ENCODE measurements at places on chromosomes 16 and 17.

GRCh38 chr17:17030515-17031211 is 11.6 kb upstream of the MPRIP start:
- no peak for DNase-seq
- no peaks in the 10 kb centered on the region for H3K36me3 ChIP-seq
- H3K27me3 ChIP-seq = no peaks in the 10 kb centered on the region
- no peak overlapping the region for H3K4me3 ChIP-seq
- peaks cover 29% of the 10 kb centered on the region for H3K4me1 ChIP-seq

GRCh38 chr16:84699147-84699711 is 571 bp upstream of the USP10 start:
- DNase-seq = no peak
- no peaks in the 10 kb centered on the region for H3K27me3 ChIP-seq
- H3K27ac ChIP-seq = peak overlapping the region; percentile 56
- no peaks in the 10 kb centered on the region for H3K36me3 ChIP-seq
- peaks cover 19% of the 10 kb centered on the region for H3K4me1 ChIP-seq

- no peaks in the 10 kb centered on the region for H3K36me3 ChIP-seq
- no peaks in the 10 kb centered on the region for H3K4me1 ChIP-seq
- H3K27ac ChIP-seq = no peak overlapping the region
- H3K4me3 ChIP-seq = no peak overlapping the region
- peaks cover 18% of the 10 kb centered on the region for H3K27me3 ChIP-seq
Observed at GRCh38 chr17:48769009-48769675, 40.6 kb upstream of the HOXB13 start.

GRCh38 chr16:11949527-11949926 is 7.7 kb upstream of the NPIPB2 start:
- H3K27ac ChIP-seq = no peak overlapping the region
- peaks cover 16% of the 10 kb centered on the region for H3K4me1 ChIP-seq

DNA sequence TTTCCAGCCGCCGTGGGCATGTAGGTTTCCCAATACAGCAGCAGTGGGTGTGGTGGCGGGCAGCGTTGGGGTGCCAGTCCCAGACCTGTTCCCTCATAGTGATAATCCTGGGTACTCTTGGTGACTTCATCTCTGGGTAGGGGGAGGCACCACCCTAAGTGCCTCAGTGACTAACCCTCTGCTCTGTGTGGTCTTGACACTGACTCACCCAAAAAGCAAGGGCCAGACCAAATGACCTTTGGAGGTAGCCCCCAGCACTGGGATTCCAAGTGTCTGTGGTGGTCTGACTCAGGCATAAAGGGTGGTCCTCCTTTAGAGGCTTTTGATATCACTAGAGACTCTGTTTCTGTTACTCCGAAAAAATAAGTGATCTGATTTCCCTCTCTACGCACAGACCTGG is 908 bp downstream of the CALB2 start:
- H3K36me3 ChIP-seq = no peaks in the 10 kb centered on the region
- H3K27ac ChIP-seq = no peak overlapping the region
- H3K4me1 ChIP-seq = peaks cover 10% of the 10 kb centered on the region
- no peak overlapping the region for H3K4me3 ChIP-seq
- no peak for DNase-seq

DNA sequence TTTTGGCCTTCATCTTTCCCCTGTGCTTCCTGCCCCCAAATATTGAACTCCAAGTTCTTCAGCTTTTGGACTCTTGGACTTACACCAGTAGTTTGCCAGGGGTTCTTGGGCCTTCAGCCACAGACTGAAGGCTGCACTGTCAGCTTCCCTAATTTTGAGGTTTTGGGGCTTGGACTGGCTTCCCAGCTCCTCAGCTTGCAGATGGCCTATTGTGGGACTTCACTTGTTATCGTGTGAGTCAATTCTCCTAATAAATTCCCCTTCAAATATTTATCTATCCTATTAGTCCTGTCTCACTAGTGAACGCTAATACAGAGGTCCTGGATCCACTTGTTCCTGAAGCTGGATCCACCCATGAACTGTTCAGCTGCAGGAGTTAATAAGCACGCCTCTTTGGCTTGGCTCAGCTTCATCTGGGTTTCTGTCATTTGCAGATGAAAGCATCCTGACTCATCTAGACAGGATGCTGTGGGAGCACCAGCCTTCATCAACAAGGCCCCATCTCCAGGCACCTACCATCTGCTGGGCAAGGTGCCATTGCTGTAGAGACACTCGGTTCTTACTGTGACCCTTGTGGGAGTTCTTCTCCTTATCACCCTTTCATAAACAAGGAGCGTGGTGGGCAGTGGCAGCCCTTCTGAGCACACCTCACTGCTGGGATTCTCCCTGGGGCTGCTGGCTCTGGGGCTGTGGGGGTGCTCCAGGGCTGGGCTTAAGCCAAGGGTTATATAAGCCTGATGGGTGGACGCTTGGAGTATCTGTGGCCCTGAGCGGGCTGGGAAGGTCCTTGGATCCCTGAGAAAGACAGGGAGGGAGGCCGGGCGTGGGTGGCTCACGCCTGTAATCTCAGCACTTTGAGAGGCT is 23.1 kb downstream of the LAT start:
- no peak overlapping the region for H3K27ac ChIP-seq
- peaks cover 17% of the 10 kb centered on the region for H3K27me3 ChIP-seq

GRCh38 chr17:77617516-77617915 is 341.0 kb upstream of the TNRC6C start:
- no peak for DNase-seq
- no peak overlapping the region for H3K27ac ChIP-seq
- H3K4me1 ChIP-seq = peaks cover 3% of the 10 kb centered on the region
- peaks cover 22% of the 10 kb centered on the region for H3K27me3 ChIP-seq

DNA sequence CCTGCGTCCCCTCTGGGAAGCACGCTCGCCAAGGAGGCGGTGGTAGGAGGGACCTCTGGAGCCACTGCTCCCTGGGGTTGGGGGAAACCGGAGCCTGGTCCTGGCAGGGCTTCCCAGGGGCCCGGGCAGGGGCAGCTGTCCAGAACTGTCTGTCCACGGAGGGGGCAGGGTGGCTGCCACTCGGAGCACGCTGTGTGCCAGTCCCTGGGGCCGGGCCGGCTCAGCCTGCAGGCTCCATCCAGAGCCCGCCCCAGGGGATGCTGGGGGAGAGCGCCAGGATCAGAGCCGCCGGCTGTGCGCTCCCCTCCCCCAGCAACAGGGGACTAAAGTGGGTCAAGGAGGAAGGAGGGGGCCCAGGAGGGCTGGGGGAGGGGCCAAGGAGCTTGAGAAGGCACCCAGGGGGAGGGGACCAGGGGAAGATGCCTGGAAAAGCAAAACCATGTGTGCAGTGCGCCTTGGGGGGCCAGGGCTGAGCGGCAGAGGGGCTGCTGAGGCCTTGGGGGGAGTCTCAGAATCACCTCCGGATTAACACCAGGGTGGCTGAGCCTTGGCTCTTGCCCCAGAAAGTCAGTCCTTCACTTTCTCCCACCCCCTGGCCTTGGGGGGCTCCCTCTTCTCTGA is 21.3 kb downstream of the ZNF423 start:
- no peak for DNase-seq
- no peak overlapping the region for H3K4me3 ChIP-seq
- H3K4me1 ChIP-seq = peaks cover 21% of the 10 kb centered on the region
- no peaks in the 10 kb centered on the region for H3K36me3 ChIP-seq
- H3K27ac ChIP-seq = no peak overlapping the region

GRCh38 chr16:88049561-88050545 is 98.6 kb downstream of the BANP start:
- no peak overlapping the region for H3K27ac ChIP-seq
- peaks cover 44% of the 10 kb centered on the region for H3K36me3 ChIP-seq
- H3K27me3 ChIP-seq = no peaks in the 10 kb centered on the region
- H3K4me3 ChIP-seq = no peak overlapping the region
- no peak for DNase-seq

DNA sequence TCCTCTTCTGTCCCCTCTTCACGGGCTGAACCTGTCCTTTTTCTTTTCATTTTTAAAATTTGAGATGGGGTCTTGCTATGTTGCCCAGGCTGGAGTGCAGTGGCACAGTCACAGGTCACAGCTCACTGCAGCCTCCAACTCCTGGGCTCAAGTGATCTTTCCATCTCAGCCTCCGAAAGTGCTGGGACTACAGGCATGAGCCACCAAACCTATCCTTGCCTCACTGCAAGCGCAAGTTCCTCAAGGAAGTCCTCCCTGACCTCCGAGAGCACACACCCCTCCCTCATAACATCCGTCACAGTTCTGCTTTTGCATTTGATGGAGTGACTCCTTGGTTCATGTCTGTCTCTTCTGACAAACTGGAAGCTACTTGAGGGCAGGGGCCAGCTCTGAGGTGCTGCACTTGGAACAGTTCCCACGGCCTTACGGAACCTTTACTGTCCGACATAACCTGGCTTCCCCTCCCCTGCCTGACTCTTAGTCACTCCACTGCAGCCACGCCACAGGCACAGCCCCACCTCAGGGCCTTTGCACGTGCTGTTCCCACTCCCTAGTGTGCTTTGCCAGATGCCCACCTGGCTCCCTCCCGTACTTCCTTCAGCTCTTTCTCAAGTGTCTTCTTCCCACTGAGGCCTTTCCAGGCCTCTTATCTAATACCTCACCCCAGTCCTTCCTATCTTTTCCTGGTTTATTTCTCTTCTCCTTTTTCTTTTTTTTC is 4.4 kb downstream of the TBX6 start:
- H3K4me3 ChIP-seq = no peak overlapping the region
- peaks cover 24% of the 10 kb centered on the region for H3K4me1 ChIP-seq
- DNase-seq = no peak
- peaks cover 34% of the 10 kb centered on the region for H3K36me3 ChIP-seq
- H3K27me3 ChIP-seq = no peaks in the 10 kb centered on the region

- H3K27ac ChIP-seq = no peak overlapping the region
- no peak overlapping the region for H3K4me3 ChIP-seq
- H3K4me1 ChIP-seq = peaks cover 49% of the 10 kb centered on the region
- H3K27me3 ChIP-seq = peaks cover 84% of the 10 kb centered on the region
- H3K36me3 ChIP-seq = peaks cover 13% of the 10 kb centered on the region
Observed at GRCh38 chr17:7442142-7442541, 2.7 kb upstream of the CHRNB1 start.

- no peak overlapping the region for H3K4me3 ChIP-seq
- no peaks in the 10 kb centered on the region for H3K27me3 ChIP-seq
- no peak overlapping the region for H3K27ac ChIP-seq
- no peaks in the 10 kb centered on the region for H3K36me3 ChIP-seq
- no peak for DNase-seq
- H3K4me1 ChIP-seq = peaks cover 7% of the 10 kb centered on the region
Observed at GRCh38 chr17:63070031-63070430, 104.0 kb downstream of the TANC2 start.

- DNase-seq = no peak
- H3K27me3 ChIP-seq = peaks cover 24% of the 10 kb centered on the region
- no peak overlapping the region for H3K27ac ChIP-seq
- H3K36me3 ChIP-seq = peaks cover 6% of the 10 kb centered on the region
- no peaks in the 10 kb centered on the region for H3K4me1 ChIP-seq
Observed at GRCh38 chr16:68434624-68435210, 13.6 kb downstream of the SMPD3 start.

- peak overlapping the region; percentile 100 for H3K27ac ChIP-seq
- H3K27me3 ChIP-seq = no peaks in the 10 kb centered on the region
- no peak for DNase-seq
- peak overlapping the region; percentile 99 for H3K4me3 ChIP-seq
Observed at GRCh38 chr17:41687828-41688640, 651 bp upstream of the EIF1 start.

DNA sequence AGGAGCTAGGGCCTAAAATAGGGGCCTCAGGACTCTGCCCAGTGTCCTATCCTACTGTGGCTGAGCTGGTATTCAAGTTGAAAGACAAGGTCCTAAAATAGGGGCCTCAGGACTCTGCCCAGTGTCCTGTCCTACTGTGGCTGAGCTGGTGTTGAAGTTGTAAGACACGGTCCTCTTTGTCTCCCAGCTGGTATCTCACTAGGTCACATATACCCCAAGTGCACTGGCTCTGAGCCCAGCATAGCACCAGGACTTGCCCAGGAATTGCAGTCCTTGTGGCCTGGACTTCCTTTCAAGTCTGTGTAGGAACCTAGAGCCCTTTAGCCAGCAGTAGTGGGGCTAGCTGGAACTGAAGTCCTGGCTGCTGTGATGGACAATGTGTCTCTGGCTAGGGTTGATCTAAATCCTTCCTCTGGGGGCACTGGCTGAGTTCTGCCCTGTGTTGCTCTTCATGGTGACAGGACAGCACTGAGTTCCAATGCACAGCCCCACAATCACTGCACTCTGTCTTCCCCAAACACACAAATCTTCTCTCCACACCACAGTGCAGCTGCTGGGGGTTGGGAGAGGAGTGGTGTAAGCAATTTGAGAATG is 260.5 kb downstream of the HAPSTR1 start:
- no peaks in the 10 kb centered on the region for H3K27me3 ChIP-seq
- H3K27ac ChIP-seq = no peak overlapping the region
- H3K36me3 ChIP-seq = peaks cover 4% of the 10 kb centered on the region
- no peak for DNase-seq
- H3K4me1 ChIP-seq = no peaks in the 10 kb centered on the region

GRCh38 chr16:15572329-15573001 is 70.5 kb downstream of the MARF1 start:
- H3K27ac ChIP-seq = no peak overlapping the region
- peaks cover 5% of the 10 kb centered on the region for H3K27me3 ChIP-seq
- H3K4me3 ChIP-seq = no peak overlapping the region
- H3K4me1 ChIP-seq = peaks cover 2% of the 10 kb centered on the region
- DNase-seq = no peak

GRCh38 chr17:17419631-17420030 is 57.2 kb upstream of the MED9 start:
- no peak overlapping the region for H3K4me3 ChIP-seq
- H3K36me3 ChIP-seq = no peaks in the 10 kb centered on the region
- no peak for DNase-seq
- no peak overlapping the region for H3K27ac ChIP-seq
- peaks cover 12% of the 10 kb centered on the region for H3K4me1 ChIP-seq
- H3K27me3 ChIP-seq = peaks cover under 1% of the 10 kb centered on the region

GRCh38 chr17:69608808-69609472 is 194.4 kb downstream of the MAP2K6 start:
- H3K4me1 ChIP-seq = peaks cover 8% of the 10 kb centered on the region
- H3K27ac ChIP-seq = no peak overlapping the region
- no peak for DNase-seq
- H3K27me3 ChIP-seq = peaks cover 11% of the 10 kb centered on the region
- no peak overlapping the region for H3K4me3 ChIP-seq
- no peaks in the 10 kb centered on the region for H3K36me3 ChIP-seq

- H3K4me3 ChIP-seq = no peak overlapping the region
- H3K4me1 ChIP-seq = peaks cover 12% of the 10 kb centered on the region
- H3K27ac ChIP-seq = no peak overlapping the region
Observed at GRCh38 chr16:3536851-3537250, 36.0 kb downstream of the CLUAP1 start.

GRCh38 chr16:2339521-2340484 is 725 bp downstream of the ABCA3 start:
- H3K4me3 ChIP-seq = peak overlapping the region; percentile 83
- peaks cover 13% of the 10 kb centered on the region for H3K4me1 ChIP-seq
- H3K27ac ChIP-seq = peak overlapping the region; percentile 87
- peaks cover 3% of the 10 kb centered on the region for H3K36me3 ChIP-seq
- peaks cover 14% of the 10 kb centered on the region for H3K27me3 ChIP-seq

DNA sequence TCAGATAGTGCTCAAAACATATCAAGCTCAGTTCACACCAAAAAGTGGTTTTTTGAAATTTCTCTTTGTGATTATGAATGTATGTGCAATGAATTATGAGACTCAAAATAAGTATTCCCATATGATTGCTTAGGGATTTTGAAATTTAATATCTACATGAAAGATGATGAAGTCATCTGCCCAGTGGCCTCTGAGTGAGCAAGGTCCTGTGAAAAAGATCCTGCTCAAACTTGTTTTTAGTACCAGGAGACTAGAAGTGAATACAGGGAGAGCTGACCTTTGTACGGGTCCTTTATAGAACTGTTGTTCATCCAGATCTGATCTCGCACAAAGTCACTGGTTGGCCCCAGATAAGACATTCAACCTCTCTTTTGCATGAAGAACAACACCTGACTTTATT is 151.9 kb upstream of the MAF start:
- no peaks in the 10 kb centered on the region for H3K36me3 ChIP-seq
- H3K27ac ChIP-seq = no peak overlapping the region
- no peaks in the 10 kb centered on the region for H3K4me1 ChIP-seq
- DNase-seq = no peak
- H3K4me3 ChIP-seq = no peak overlapping the region

Measured in stimulated activated naive B cell treated with anti-CD40 and anti-IgM and Interleukin-4, amounts not matched to agents 10 μg/mL and 1 μg/mL and 100 μg/mL, for 72 hours (primary cell).